ENCODE measurements at places on chromosomes 4 and X. TPM values are rescaled to one million over a fixed set of nuclear protein-coding genes. Genes with fewer than 3 reads are reported as not detected.

H2BW2 gene
- not detected for total RNA-seq

SPANXB1 gene
- total RNA-seq = not detected

AR gene
- 0.02 TPM for total RNA-seq

FOXR2 gene
- not detected for total RNA-seq

GRCh38 chrX:17497193-17497592 is 122.2 kb downstream of the NHS start:
- H3K27ac ChIP-seq = no peak overlapping the region
- no peaks in the 10 kb centered on the region for H3K36me3 ChIP-seq
- no peaks in the 10 kb centered on the region for H3K27me3 ChIP-seq
- H3K4me3 ChIP-seq = no peak overlapping the region

PPARGC1A gene
- total RNA-seq = not detected

DNA sequence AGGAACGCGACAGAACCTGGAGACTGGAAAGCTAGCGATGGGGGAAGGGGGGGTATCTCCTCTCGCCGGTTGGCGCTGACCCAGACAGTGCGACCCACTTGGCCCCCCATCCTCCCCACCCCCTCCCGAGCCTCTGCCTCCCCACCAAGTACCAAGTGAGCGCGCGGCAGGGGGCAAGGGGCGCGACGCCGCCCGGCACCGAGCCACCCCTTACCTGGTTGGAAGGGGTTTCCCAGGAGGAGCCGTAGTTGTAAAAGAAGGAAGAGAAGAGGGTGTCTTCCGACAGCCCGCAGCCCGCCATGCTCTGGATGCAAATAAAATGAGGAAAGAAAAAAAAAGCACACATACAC is 112.2 kb downstream of the DHX15 start:
- H3K27ac ChIP-seq = no peak overlapping the region
- H3K4me3 ChIP-seq = peak overlapping the region; percentile 38
- H3K4me1 ChIP-seq = peaks cover 8% of the 10 kb centered on the region
- peaks cover 23% of the 10 kb centered on the region for H3K27me3 ChIP-seq
- H3K36me3 ChIP-seq = no peaks in the 10 kb centered on the region
- no peak for DNase-seq

XPNPEP2 gene
- not detected for total RNA-seq

NOX1 gene
- not detected for total RNA-seq

- H3K27ac ChIP-seq = no peak overlapping the region
- no peaks in the 10 kb centered on the region for H3K4me1 ChIP-seq
- H3K36me3 ChIP-seq = no peaks in the 10 kb centered on the region
- H3K4me3 ChIP-seq = no peak overlapping the region
- H3K27me3 ChIP-seq = no peaks in the 10 kb centered on the region
Measured at GRCh38 chr4:61217222-61217621, 17.1 kb downstream of the ADGRL3 start.

DNA sequence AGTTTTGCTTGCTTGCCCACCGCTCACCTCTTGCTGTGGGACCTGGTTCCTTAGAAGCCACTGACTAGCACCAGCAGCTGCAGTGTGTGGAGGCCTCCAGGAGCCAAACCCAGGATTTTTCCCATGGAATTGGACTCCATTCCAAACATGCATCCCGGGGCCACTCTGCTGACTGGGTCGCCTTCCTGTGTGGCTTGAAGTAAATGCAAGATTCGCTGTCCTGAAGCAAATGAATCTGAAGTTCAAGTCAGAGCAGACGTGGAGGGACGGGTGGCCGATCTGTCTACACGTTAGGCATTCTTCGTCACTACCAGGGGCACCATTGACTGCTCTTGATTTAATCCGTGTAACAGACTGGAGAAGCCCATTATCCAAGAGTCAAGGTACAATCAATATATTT is 109.0 kb downstream of the SHOX start:
- no peaks in the 10 kb centered on the region for H3K36me3 ChIP-seq
- H3K27me3 ChIP-seq = no peaks in the 10 kb centered on the region
- DNase-seq = no peak
- H3K4me3 ChIP-seq = no peak overlapping the region
- H3K27ac ChIP-seq = no peak overlapping the region
- H3K4me1 ChIP-seq = no peaks in the 10 kb centered on the region

DNA sequence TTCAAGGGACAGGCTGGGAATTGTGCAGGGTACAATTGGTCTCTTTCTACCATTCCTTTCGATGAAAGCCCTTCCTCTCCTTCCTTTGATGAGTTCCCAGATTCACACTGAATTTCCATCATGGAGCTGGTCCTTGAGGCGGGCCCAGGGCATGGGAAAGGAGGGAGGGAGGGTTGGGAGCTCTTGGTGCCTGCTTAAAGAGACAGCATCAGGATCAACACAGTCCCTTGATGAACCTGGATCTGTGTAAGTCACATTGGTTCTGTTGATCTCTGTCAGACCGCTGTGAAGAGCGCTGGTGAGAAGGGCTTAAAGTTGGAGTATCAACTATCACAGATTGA is 4.4 kb downstream of the PLP1 start:
- peaks cover 8% of the 10 kb centered on the region for H3K27me3 ChIP-seq
- DNase-seq = no peak
- H3K36me3 ChIP-seq = no peaks in the 10 kb centered on the region
- no peak overlapping the region for H3K4me3 ChIP-seq
- H3K27ac ChIP-seq = no peak overlapping the region

DNA sequence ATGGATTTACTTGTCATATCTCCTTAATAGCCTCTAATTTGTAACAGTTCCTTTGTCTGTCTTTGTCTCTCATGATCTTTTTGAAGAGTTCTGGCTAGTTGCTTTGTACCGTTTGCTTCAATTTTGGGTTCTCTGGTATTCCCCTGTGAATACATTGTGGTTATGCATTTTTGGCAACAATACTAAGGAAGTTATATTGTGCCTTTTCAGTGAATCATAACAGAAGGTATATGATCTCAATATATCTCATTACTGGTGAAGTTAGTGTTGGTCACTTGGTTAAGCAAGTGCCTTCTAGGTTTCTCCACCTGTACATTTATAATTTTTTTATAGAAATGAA is 48.6 kb downstream of the DCLK2 start:
- H3K4me1 ChIP-seq = no peaks in the 10 kb centered on the region
- H3K27ac ChIP-seq = no peak overlapping the region
- no peak for DNase-seq
- H3K27me3 ChIP-seq = no peaks in the 10 kb centered on the region
- no peak overlapping the region for H3K4me3 ChIP-seq
- no peaks in the 10 kb centered on the region for H3K36me3 ChIP-seq

AADAT gene
- 15.4 TPM for total RNA-seq

DNA sequence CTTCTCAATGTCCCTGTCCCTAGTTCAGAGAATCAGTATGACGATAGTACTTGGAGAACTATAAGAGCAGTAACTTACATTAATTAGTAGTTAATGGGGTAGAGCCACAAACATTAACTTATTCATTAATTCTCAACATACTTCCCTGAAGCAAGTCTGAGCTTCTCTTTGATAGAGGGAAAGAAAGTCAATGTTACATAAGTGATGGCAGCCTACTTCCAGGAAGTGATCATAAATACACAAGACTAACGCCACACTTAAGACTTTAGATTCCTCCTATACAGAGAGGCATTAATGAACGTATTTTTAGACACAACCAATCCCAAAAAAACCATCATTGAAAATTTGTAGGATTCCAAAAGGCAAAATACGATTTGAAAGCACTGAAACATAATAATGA is 33.8 kb downstream of the TSPAN5 start:
- H3K36me3 ChIP-seq = no peaks in the 10 kb centered on the region
- H3K4me3 ChIP-seq = no peak overlapping the region
- peaks cover 67% of the 10 kb centered on the region for H3K4me1 ChIP-seq
- no peak for DNase-seq

DNA sequence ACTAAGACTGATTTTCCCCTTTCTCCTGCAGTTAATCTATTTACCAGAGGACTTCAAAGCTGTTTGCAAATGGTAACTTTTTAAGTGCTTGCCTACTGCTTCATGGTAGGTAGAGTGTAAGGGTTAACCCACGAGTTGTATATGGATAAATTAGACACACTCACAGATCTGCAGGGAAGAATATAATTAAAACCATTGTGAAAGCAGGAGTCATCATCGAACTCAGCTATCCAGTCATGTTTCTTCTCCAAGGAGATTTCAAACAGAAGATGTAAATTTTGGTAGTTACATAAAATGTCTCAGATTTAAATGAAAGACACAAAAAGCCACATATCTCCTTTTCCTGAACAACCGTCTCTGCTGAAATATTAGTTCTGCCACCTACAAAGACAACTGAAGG is 549 bp upstream of the XG start:
- no peaks in the 10 kb centered on the region for H3K27me3 ChIP-seq
- no peak for DNase-seq
- no peaks in the 10 kb centered on the region for H3K36me3 ChIP-seq

- no peaks in the 10 kb centered on the region for H3K36me3 ChIP-seq
- H3K4me1 ChIP-seq = no peaks in the 10 kb centered on the region
- no peaks in the 10 kb centered on the region for H3K27me3 ChIP-seq
- peak; percentile 12 for DNase-seq
- no peak overlapping the region for H3K4me3 ChIP-seq
Measured at GRCh38 chr4:244471-244870, 60.8 kb downstream of the ZNF732 start.

- H3K36me3 ChIP-seq = no peaks in the 10 kb centered on the region
- H3K27ac ChIP-seq = no peak overlapping the region
- DNase-seq = no peak
- no peaks in the 10 kb centered on the region for H3K4me1 ChIP-seq
Measured at GRCh38 chr4:119581190-119581873, 47.3 kb downstream of the PDE5A start.

GRCh38 chrX:102712216-102712966 is at the start of gene GPRASP2:
TSS of gene GPRASP2 (plus strand) at chrX:102712448. CDS start at chrX:102714870, 2,422 bp downstream.
- H3K4me3 ChIP-seq = peak within 1 kb of the TSS; percentile 56
- no peak for DNase-seq
- no peak within 1 kb of the TSS for H3K27ac ChIP-seq
- no peaks in the 10 kb centered on the region for H3K4me1 ChIP-seq
- no peaks in the 10 kb centered on the region for H3K36me3 ChIP-seq

GRCh38 chr4:35526456-35526855 is 717.9 kb downstream of the ARAP2 start:
- no peaks in the 10 kb centered on the region for H3K27me3 ChIP-seq
- no peak for DNase-seq
- no peaks in the 10 kb centered on the region for H3K36me3 ChIP-seq
- H3K27ac ChIP-seq = no peak overlapping the region
- no peaks in the 10 kb centered on the region for H3K4me1 ChIP-seq
- no peak overlapping the region for H3K4me3 ChIP-seq

Measured in HCT116 (cell line).